ENCODE measurements at places on chromosomes 12 and 14. TPM values are rescaled to one million over a fixed set of nuclear protein-coding genes. Genes with fewer than 3 reads are reported as not detected.
A peak's percentile ranks its signal among the peaks of the same experiment; 100 is the strongest.

DNA sequence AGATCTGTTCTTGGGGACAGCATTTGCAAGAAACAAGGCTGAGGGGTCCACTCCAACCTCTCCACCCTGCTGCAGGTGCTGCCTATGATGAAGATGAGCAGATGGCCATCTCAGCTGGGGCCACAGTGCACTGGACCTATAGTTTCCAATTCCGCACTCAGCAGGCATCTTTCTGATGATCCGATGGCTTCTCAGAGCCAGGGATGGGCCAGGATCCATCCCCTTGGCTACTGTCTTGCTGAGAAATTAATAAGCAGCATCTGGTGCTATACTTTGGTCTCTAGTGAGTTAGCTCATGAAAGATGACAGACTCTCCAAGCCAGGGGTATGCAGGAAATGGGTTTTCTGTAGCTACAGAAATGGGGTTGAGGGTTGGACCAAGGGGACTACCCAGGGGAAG is 18.4 kb upstream of the BDKRB1 start:
- peak; percentile 46 for DNase-seq

DNA sequence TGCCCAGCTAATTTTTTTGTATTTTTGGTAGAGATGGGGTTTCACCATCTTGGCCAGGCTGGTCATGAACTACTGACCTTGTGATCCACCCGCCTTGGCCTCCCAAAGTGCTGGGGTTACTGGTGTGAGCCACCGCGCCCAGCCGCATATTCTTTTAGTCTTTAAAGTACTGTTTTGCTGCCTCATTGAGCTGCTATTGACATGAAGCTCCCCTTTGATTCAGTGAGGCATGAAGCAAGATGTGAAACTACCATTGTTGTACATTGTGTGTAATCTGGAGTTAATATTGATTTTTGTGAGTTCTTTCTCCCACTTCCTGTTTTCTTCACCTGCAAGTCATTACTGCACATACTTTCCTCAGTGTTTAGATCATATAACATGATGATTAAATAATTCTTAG is 80.8 kb downstream of the MNAT1 start:
- DNase-seq = no peak

DNA sequence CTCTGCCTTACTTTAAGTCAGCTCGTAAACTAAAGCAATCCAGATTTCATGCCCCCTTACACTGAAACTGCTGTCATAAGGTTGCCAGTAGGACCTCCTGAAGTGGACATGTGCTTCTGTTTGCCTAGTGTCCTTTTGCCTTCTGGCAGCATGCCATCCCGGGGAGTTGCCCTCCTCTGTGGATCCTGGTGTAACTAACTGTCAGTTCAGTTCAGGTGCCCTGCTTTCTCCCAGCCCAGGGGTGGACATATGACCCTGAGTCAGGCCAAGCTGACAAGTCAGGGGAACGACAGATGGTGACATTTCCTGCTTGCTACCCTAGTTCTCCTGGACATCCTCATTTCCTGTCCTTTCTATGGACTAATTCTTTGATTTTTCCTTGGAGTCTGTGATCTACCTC is 25.6 kb downstream of the AKAP6 start:
- DNase-seq = no peak

Gene ZC3H10
- polyA plus RNA-seq = 4.0 TPM

Gene PLEKHG7
- not detected for polyA plus RNA-seq

GRCh38 chr12:81294325-81295190 is 216.7 kb downstream of the ACSS3 start:
- DNase-seq = peak; percentile 28

Gene SYT10
- polyA plus RNA-seq = 0.36 TPM

Gene KRT3
- not detected for polyA plus RNA-seq

DNA sequence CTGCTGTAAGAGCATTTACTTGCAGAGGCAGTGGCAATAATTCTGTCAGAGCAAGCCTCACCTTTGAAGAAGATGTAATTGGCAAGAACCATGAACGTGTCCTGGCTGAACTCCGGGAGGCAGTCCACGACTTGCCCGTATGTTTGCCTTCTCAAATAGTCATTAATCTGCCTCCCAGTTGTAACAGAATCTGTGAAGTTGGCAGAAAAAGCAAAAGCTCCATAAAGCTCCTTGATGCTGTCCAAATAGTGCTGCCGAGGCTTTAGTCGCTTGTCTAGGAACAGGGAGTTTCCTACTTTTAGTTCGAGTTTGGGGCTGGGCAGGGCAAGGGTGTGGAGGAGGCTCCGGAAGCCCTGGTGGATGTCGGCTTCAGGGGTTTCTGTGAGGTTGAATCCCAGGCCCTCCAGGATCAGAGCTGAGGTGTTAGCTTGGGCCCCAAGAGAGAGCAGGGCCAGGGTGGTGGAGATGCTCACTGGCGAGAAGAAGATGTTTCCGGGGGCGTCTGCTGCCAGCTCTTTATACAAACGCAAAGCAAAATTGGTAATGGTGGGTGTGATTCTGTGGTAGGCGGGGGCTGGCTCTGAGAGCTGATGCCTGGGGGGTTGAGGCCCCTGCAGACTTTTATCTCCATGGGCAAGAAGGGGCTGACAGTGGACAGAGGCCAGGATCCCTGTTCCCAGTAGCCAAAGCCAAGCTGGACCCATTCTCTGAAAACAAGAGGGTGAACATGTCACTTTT is 4.4 kb downstream of the SERPINA11 start:
- DNase-seq = no peak

Gene MAP4K5
- polyA plus RNA-seq = 5.3 TPM

DNA sequence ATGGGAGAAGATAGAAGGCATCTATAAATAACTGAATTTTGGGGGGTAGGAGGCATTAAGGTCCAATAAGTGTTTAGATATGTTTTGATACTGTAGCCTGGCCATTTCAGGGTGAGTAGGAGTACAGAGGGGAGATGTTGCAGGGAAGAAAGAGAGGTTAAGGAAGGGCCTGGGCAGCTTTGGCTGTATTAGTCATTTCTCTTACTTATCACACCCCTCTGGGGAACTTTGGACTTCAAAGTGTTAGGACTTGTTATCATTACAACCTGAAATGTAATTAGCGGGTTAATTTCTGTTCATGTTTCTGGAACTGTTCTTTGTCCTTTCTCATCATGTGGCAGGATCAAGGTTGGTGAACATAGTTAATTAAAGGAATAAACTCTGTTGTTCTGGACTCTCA is 40.3 kb downstream of the SUSD6 start:
- no peak for DNase-seq

Gene DNAJC22
- polyA plus RNA-seq = 1.1 TPM

GRCh38 chr12:62848418-62848817 is 86.5 kb downstream of the PPM1H start:
- DNase-seq = no peak

DNA sequence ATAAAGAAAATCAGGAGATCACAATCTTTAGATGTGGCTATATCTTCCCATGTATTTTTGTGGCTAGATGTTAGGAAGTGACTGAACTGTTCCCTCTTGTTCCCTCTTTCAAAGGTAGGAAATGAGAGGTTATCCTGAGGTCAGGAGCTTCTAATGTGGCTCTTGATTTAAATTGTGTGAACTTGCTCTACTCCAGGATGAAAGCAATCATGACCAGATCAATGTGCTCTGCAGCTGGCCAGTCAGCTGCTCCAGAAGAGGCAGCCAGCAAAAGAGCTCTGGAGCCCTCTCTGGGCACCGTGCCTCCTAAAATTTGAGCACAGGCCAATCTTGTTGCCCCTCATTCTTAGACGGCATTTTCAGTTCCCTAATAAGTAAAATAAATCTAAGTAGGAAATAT is 32.0 kb downstream of the CDK17 start:
- peak; percentile 34 for DNase-seq

DNA sequence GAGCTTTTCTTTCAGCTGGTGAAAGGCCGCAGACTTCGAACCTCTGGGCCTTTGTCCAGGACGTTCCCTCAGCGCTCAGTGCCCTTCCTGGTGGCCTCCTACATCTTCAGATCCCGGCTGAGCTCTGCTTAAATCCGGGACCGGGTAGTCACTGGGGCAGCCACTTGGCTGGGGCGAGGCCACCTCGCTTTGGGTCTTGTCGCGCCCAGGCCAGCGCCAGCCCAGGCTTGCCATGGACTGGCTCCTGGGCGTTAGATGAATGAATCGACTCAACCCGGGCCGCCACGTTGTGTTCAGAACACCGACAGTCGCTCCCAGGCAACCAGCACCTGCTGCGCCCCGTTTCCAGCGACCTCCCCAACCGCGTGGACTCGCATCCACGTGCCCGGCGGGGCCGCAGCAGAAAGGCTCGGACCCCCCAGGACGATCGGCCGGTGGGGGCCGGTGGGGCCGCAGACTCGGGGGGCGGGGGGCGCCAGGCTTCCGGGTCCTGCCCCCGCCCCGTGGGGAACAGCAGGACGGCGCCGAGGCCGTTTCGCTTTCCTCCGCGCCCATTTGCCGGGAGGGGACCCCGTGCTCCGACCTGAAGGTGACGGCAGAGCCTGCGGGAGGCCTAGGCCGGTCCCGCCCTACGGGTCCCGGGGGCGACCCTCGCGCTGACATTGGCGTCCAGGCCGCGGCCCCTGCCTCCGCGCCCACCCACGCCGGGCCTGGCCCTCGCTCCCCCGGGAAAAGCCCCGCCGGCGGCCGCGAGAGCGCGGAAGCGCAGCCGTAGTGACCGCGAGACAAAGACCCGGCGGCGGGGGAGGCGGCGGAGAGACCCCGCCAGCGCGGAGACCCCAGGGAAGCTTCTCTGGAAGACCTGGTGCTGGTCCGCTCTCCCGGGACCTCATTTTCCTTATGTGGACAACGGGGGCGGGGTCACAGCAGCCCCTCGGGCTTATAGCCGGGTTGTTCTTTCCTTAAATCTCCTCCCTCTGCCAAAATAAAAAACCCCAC is 37.3 kb upstream of the RCOR1 start:
- peak; percentile 68 for DNase-seq

GRCh38 chr14:68523326-68523610 is 269.6 kb downstream of the ZFP36L1 start:
- no peak for DNase-seq

DNA sequence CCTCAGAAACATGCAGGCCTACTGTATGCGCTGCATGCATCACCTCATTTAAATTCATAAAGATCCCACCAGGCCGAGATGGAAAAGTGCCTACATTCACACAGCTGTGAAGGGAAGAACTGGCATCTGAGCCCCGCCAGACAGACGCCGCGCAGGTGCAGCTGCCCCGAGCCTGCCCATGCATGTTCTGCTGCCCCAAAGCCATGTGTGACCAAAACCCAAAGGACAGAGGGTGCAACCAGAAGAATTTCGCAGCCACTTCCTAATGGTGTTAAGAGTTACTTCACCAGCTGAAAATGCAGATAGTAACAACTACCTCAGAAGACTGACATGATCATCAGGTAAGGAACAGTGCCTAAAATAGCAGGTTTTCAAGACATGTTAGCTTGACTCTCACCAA is 13.5 kb upstream of the KRT8 start:
- DNase-seq = no peak

Gene DICER1
- 5.9 TPM for polyA plus RNA-seq

Gene ZNF10
- polyA plus RNA-seq = 3.6 TPM

Gene FAIM2
- 213 TPM for polyA plus RNA-seq

GRCh38 chr14:56004786-56005185 is 113.4 kb upstream of the PELI2 start:
- DNase-seq = no peak

Gene ACOT4
- polyA plus RNA-seq = 2.4 TPM

Gene GLT8D2
- polyA plus RNA-seq = 0.95 TPM

Gene PPP1R1A
- polyA plus RNA-seq = 16.0 TPM

Gene APOLD1
- 23.9 TPM for polyA plus RNA-seq

Gene LPAR5
- 2.0 TPM for polyA plus RNA-seq

- no peak for DNase-seq
Observed at GRCh38 chr12:89156340-89156739, 196.0 kb downstream of the DUSP6 start.

GRCh38 chr12:14356147-14356546 is 9.3 kb upstream of the ATF7IP start:
- no peak for DNase-seq

DNA sequence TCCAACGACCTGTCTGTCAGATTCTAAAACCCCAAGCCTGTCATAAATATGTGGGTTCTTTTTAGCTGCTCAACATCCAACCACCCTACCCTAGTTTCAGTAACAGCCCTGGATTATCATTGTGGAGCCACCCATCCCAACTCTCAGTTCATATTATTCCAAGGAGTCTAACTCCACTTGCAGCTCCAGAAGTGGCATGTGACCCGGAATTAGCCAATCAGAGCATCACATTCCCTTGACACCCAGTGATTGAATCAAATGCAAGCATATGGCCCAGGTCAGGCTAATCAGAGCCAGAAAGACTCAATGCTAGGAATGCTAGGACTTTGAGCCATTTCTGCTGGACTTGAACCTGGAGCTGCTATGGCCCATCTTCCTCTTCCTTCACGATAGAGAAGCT is 17.1 kb upstream of the HSP90B1 start:
- no peak for DNase-seq

- DNase-seq = peak; percentile 44
Observed at GRCh38 chr12:118391836-118392235, 15.5 kb downstream of the SUDS3 start.

Gene HSPB8
- 70.7 TPM for polyA plus RNA-seq
